ENCODE measurements at places on chromosomes 1 and 21.
A peak's percentile ranks its signal among the peaks of the same experiment; 100 is the strongest.

DNA sequence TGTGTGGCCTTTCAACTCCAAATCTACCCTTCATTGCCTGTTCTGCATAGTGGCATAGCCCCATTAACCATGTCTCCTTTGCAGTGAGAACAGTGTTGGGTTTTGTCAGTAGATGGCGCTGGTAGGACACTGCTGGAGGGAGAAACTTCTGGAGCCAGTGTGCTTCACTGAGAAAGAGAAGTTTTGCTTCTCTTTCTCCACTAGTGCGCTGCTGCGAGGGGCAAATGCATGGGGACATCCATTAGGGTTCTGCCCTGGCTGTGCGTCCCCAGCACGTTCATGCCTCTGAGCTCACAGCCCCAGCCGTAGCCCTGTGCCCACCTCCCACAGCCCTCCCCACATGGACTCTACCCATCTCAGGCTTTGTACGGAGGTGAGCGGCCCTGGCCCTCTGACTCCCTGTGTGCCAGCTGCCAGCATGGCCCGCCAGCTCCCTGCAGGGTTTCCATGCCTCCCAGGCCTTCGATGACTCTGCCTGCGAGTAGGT, 53.1 kb downstream of the RIMS3 start:
- no peaks in the 10 kb centered on the region for H3K4me1 ChIP-seq
- DNase-seq = peak; percentile 73
- no peaks in the 10 kb centered on the region for H3K27me3 ChIP-seq
- no peak overlapping the region for H3K4me3 ChIP-seq

- no peak overlapping the region for H3K27ac ChIP-seq
- no peaks in the 10 kb centered on the region for H3K4me1 ChIP-seq
- no peaks in the 10 kb centered on the region for H3K27me3 ChIP-seq
- no peak overlapping the region for H3K4me3 ChIP-seq
- DNase-seq = no peak
- H3K36me3 ChIP-seq = peaks cover 9% of the 10 kb centered on the region
Measured at GRCh38 chr1:22529901-22530621, 33.2 kb upstream of the EPHA8 start.

- peaks cover 3% of the 10 kb centered on the region for H3K27me3 ChIP-seq
- H3K36me3 ChIP-seq = no peaks in the 10 kb centered on the region
- DNase-seq = peak; percentile 28
- H3K27ac ChIP-seq = peak overlapping the region; percentile 89
Measured at GRCh38 chr1:214439352-214440119, 111.9 kb downstream of the PTPN14 start.

DNA sequence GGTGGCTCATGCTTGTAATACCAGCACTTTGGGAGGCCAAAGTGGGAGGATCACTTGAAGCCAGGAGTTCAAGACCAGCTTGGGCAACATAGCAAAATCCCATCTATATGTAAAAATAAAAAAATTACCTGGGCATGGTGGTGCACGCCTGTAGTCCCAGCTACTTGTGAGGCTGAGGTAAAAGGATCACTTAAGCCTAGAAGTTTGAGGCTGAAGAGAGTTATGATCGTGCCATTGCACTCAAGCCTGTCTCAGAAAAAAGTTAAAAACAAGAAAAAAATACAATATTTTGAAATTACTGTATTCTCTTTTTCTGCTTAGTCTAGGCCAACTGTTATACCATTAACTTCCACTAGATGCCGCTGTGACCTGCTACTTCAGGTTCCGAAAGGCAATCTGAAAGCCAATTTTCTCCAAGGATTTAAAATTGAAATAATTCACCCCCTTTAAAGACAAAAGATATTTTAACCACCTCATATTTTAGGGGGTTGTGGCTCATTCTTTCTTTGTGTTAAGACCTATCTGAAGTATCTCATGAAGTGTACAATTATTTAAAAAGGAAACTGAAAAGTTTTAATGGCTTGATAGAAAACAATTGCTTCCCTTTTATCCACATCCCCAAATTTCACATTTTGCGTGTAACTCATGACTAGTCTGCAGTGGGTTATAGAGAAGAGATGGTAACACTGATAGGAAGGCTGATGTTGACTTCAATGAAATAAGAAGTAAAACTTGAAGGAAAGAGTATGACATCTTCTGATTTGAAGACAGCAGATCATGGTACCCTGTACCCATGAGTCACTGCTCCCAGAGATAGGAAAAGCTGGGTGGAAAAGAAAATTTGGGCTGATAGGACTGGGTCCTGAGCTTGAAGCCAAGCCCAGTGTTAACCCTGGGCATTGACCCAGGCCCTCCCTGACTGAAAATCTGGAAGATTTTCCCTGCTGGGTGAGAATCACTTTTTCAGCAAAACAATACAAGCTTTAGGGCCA, 24.4 kb upstream of the CLDN14 start:
- H3K27me3 ChIP-seq = peaks cover 8% of the 10 kb centered on the region
- H3K36me3 ChIP-seq = no peaks in the 10 kb centered on the region
- no peaks in the 10 kb centered on the region for H3K4me1 ChIP-seq
- H3K27ac ChIP-seq = no peak overlapping the region
- no peak overlapping the region for H3K4me3 ChIP-seq

DNA sequence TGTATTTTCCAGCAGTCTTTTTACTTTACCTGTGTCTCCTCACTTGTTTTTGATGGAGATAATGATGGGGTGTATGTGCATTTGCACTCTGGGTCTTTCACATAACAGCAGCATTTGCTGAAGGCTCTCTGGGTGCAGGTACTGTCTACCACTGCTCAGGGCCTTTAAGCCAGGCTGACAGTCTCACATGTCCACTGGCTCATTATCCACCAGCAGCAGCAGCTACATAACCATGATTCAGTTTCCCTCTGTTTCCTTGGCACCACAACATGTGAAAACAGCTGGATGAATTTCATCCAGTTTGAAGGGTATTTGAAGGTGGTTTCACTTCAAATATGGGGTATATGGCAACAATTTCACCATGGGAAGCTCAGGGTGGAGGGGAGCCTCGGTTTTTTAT, 41.2 kb upstream of the ROR1 start:
- DNase-seq = no peak
- no peak overlapping the region for H3K27ac ChIP-seq
- H3K4me1 ChIP-seq = no peaks in the 10 kb centered on the region
- H3K4me3 ChIP-seq = no peak overlapping the region
- H3K36me3 ChIP-seq = no peaks in the 10 kb centered on the region

DNA sequence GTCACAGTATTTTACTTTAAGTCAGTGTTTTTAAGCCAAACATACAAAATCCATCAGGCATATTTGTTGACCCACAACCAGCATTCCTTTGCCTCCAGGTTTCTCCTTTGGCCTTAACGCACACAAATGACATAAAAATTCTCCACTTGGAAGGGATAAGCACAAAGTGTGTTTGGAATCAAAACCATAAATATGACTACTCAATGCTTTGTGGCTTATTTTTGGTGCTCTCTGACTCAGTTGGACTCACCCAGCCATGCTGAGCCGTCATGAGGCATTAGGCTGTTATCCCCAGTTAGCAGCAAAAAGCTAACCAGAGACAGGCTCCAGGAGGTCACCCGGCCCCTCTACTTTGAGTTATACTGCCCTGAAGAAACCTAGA, 948 bp downstream of the PRUNE1 start:
- no peaks in the 10 kb centered on the region for H3K36me3 ChIP-seq
- peak overlapping the region; percentile 99 for H3K4me3 ChIP-seq
- peak overlapping the region; percentile 97 for H3K27ac ChIP-seq
